ENCODE measurements at places on chromosomes 12 and 14.
A peak's percentile ranks its signal among the peaks of the same experiment; 100 is the strongest.

DNA sequence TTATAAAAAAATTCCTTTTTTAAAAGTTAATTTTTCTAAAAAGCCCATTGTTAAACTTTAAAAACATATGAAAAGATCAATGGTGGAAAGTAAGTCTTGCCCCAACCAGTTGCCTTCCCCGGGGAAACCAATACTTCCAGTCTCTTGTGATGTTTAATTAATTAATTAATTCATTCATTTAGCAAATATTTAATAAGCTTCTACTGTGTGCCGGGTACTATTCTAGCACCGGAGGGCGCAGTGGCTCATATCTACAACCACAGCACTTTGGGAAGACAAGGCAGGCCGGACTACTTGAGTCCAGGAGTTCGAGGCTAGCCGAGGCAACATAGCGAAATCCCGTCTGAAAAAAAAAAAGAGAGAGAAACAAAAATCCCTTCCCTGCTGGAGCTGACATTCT lies 87.4 kb downstream of the HECTD4 start:
- peaks cover 2% of the 10 kb centered on the region for H3K36me3 ChIP-seq
- H3K27ac ChIP-seq: no peak overlapping the region
- DNase-seq: no peak
- no peaks in the 10 kb centered on the region for H3K27me3 ChIP-seq
- H3K4me3 ChIP-seq: no peak overlapping the region

DNA sequence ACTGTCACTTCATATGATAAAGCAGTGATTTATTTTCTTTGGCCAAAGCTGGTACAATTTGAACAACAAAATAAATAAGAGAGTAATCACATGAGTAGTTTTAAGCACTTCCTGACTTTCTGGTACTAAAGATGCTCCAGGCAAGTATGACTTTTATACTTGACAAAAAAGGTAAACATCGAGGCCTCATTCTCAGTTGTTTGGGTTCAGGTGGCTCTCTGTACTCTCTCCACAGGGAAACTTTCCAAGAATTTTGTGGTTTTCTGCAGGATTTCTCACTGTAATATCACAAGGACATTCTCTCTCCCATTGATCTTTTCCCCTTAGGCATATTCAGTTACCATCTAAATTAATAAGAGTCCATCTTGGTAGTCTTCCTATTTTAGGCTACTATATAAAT lies 26.6 kb upstream of the KCNC2 start:
- no peaks in the 10 kb centered on the region for H3K4me1 ChIP-seq
- H3K36me3 ChIP-seq: no peaks in the 10 kb centered on the region
- H3K4me3 ChIP-seq: no peak overlapping the region
- peaks cover 4% of the 10 kb centered on the region for H3K27me3 ChIP-seq
- H3K27ac ChIP-seq: no peak overlapping the region
- no peak for DNase-seq

- H3K4me3 ChIP-seq: no peak overlapping the region
- no peak for DNase-seq
- no peaks in the 10 kb centered on the region for H3K27me3 ChIP-seq
- no peak overlapping the region for H3K27ac ChIP-seq
- H3K4me1 ChIP-seq: peaks cover 20% of the 10 kb centered on the region
Measured at GRCh38 chr14:59238216-59238615, 49.7 kb downstream of the DAAM1 start.

DNA sequence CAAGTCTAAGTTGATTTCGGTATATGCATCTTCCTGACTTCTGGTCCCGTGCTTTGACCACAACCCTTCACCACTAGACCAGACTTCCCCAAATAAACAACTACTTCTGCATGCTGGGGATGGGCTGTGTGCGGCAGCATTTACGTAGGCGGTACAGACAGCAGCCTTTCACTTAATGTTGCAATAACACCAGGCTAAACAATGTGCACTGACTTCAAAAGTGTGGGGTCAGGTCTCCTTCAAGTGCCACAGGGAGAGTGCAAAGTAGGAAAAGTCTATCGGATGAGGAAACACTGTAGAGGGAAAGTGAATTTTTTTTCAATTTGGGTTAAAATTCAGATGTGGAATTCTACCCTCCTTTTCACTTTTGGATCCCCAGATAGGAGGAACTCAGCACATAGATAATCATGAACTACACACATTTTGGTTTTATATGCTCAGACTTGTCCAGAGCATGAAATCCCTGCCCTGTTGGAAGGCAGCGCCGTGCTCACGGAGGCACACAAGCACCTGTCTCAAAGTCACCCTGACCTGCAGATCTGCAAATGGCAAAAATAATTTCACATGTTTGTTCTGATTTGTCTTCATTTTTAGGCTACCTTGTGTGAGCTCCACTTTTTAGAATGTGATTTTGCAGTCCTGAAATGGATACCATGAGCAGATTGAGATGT lies 3.6 kb upstream of the FOS start:
- peak overlapping the region; percentile 98 for H3K27ac ChIP-seq
- H3K4me3 ChIP-seq: peak overlapping the region; percentile 72
- no peak for DNase-seq
- peaks cover under 1% of the 10 kb centered on the region for H3K27me3 ChIP-seq

DNA sequence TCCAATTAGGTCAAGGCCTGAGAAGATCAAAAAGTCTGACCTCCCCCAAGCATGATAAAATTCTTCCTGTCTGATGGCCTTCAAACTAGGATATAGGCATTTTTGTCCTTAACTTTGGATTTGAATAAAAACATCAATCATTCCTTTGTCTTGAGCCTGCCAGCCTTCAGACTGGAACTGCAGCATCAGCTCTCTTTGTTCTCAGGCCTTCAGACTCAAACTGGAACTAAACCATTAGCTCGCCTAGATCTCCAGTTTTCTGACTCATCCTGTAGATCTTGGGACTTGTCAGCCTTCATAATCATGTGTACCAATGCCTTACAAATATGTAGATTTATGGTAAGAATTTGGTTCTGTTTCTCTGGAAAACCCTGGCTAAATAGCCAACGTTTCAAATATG lies 721.7 kb downstream of the GALC start:
- no peaks in the 10 kb centered on the region for H3K4me1 ChIP-seq
- H3K27me3 ChIP-seq: no peaks in the 10 kb centered on the region
- no peak for DNase-seq
- no peaks in the 10 kb centered on the region for H3K36me3 ChIP-seq
